Hepatocyte (in vitro differentiated cells): ENCODE measurements at places on chromosomes 6 and 20.

DNA sequence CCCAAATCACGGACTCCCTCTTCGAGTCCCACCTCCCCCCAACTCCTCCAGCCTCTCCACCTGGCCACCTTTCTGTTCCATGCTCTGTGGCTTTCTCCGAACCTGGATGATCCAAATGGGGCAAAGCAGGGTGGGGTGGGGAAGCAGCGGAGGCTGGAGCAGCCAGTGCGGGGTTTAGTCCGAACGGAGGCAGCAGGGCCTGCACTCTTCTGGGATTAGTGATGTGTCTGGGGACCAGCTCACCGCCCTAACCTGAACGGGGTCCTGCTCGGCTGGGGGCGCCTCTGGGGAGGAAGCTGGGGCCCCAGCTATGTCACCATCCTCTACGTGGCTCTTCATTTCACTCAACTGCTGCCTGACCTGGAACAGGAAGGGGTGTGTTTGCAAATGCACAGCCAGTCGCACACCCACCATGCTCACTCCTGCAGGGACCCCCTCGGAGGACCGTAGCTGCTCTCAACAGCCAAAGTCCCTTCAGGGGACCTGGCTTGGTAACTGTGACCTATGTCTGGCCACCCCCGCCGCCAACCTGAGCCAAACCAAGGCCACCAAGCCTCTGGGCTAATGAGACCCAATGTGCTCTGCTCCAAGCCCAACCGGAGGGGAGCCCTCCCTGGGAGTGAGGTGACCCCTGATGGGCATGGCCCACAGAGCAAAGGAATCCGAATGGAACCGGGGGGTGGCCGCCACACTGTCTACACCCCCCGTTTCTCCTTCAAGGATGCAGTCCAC is 46.8 kb downstream of the DSTN start:
- DNase-seq, result no peak

GRCh38 chr6:72863131-72863530 is 241.3 kb downstream of the KCNQ5 start:
- peak; percentile 8 for DNase-seq

- no peak for DNase-seq
These were observed 362.6 kb downstream of the CDH4 start for GRCh38 chr20:61614706-61615100.

DNA sequence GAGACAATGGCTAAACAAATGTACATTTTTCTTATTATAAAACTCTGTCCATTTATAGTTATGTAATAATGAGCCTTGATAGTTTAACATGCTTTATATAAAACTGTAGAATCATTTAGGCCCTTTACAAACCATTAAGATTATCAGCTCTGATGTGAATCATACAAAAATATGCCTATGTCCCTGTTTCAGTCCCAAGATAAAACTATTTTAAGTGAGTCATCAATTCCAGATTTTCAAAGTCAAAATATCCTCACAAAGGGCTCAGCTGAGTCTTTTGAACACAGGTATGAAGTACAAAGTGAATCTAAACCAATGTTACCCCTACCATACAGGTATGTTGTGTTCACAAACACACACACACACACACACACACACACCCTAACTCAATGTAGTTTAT is 88.0 kb downstream of the PTPRK start:
- DNase-seq, result no peak

GRCh38 chr6:166559211-166559610 is 27.3 kb downstream of the RAMACL start:
- DNase-seq, result no peak

DNA sequence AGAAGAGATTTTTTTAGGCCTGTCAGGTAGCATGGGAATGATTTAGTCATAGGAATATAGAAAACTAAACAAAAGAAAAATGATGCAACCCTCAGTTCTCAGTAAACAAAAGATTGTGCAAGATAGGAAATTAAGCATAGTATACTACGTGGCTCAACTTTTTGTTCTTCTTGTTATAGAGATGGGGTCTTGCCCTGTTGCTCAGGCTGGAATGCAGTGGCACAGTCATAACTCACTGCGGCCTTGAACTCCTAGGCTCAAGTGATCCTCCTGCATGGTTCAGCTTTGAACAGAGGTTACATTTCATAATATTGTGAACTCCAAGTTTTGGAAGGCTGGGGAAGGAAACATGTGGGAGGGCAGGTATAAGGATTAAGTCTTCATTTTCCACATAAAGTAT is 28.5 kb downstream of the SLX4IP start:
- no peak for DNase-seq

DNA sequence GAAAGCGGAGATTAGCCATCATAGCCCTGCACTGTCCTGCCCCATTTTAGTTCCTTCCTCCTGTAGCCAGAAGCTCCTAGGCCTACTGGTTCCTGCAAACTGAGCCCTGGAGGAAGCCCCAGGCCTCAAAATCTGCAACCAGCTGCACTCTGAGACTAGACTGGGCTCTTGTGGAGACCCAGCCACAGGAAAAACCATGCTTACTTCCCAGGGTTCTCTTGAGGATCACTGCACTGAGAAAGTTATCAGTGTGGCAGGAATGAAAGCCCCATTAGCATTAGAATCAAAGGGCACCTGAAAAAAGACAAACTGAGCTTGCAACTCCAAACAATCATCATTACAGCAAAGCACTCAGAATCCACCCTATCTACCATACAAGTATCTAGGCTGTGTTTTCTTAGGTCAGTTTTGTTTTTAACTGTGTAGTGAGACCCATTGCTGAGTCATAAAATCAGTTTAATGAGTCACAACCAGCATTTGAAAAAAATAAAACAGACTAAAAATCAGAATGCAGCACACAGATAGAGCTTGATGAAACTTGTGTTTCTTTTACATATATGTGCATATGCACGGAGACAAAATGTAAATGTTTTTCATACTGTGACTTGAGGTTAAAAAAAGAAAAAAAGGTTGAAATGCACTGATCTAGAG is 91.0 kb downstream of the UNC5CL start:
- DNase-seq, result no peak

- peak; percentile 63 for DNase-seq
These were observed 18.3 kb upstream of the FOXP4 start for GRCh38 chr6:41527721-41528408.

- DNase-seq, result no peak
These were observed 54.7 kb upstream of the PDE7B start for GRCh38 chr6:135796643-135797305.

DNA sequence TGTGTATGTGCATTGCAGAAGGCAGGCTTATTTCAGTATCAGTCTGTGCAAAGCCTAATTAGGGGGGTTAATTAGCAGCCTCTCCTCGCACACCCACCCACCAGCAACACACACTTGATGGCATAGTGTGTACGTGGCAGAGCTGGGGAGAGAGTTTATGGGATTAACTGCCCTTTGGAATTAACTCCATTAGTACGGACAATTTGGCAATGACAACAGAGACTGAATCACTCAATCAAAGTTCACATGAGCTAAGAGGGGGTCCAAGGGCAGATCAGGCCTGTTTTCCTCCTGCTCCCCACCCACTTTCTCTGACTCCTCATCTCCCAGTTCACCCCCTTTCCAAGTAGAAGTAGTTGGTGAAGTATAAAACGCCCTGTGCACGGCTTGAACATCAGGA is 69.5 kb downstream of the LRFN2 start:
- DNase-seq, result no peak

DNA sequence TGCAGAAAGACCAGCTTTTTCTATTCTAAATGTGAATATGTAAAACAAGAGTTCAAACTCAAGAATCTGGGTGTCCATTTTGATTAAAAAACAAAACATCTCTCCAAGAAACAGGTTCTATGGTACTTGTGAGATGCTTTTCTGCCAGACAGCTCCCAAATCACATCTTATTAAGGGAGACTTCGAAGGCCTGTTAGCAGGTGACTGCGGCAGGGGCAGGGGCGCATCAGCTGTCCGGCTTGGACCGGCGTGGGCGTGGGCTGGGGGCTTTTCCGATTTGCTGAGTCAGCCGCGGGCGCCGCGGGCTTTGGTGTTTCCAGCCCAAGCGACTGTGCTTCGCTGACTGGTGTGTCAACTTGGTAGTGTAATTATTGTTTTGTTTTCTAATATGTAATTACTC is 32.6 kb downstream of the TFAP2A start:
- no peak for DNase-seq

GRCh38 chr20:31675828-31676608 is 38.3 kb downstream of the COX4I2 start:
- DNase-seq, result no peak

- DNase-seq, result no peak
These were observed 37.7 kb upstream of the C20orf144 start for GRCh38 chr20:33624399-33624798.

GRCh38 chr6:143167224-143167623 is 106.5 kb downstream of the AIG1 start:
- no peak for DNase-seq

GRCh38 chr6:138346302-138347195 is 31.2 kb upstream of the SMIM28 start:
- no peak for DNase-seq

DNA sequence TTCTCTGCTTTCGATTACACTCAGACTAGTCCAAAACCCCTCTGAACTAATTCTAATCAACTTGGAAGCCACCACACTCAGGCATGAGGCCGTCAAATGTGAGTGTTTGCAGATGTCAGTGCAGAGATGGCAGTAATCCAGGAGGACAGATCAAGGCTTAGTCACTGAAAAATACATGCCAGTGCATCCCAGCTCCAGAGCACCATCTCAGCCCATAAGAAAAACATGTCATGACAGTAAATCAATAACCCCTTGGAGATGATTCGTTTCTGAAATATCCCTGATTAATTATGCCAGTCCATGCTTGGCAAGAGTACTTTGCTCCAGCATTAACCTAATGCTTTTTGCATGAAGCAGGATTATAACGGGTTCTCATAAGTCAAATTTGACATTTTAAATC is 179.5 kb downstream of the ADAT2 start:
- DNase-seq, result peak; percentile 36
